Left lobe of liver (tissue), 2 donors: ENCODE measurements at places on chromosomes 3 and 15. TPM values are rescaled to one million over a fixed set of nuclear protein-coding genes. Genes with fewer than 3 reads are reported as not detected.

PRR20G gene
- not detected for total RNA-seq

PLEKHO2 gene
- 4.3 TPM for total RNA-seq

CADM2 gene
- total RNA-seq, result 0.08 TPM

CPN2 gene
- 159 TPM for total RNA-seq

PPP1R14D gene
- not detected for total RNA-seq

MCTP2 gene
- total RNA-seq, result 6.5 TPM

TMEM212 gene
- total RNA-seq, result not detected

RFT1 gene
- 11.8 TPM for total RNA-seq

OR5K2 gene
- not detected for total RNA-seq

LMCD1 gene
- total RNA-seq, result 2.9 TPM

GABRG3 gene
- 0.03 TPM for total RNA-seq

CDC25A gene
- 0.58 TPM for total RNA-seq

CHRNA7 gene
- total RNA-seq, result not detected

ROBO1 gene
- 3.1 TPM for total RNA-seq

GOLGA6L7 gene
- total RNA-seq, result not detected

MANF gene
- total RNA-seq, result 80.9 TPM

P2RY12 gene
- 0.65 TPM for total RNA-seq

ZBTB20 gene
- total RNA-seq, result 50.6 TPM

MAP1A gene
- 0.23 TPM for total RNA-seq

ESYT3 gene
- 0.20 TPM for total RNA-seq

ANKRD34C gene
- not detected for total RNA-seq

ZNF660 gene
- 0.30 TPM for total RNA-seq

CGNL1 gene
- total RNA-seq, result 42.9 TPM

CPEB1 gene
- total RNA-seq, result 0.23 TPM

CHRM5 gene
- total RNA-seq, result not detected

NDUFB4 gene
- total RNA-seq, result 65.2 TPM

GCSAM gene
- total RNA-seq, result 0.18 TPM

ADAMTS17 gene
- 22.4 TPM for total RNA-seq

GP5 gene
- 0.10 TPM for total RNA-seq
